Activated naive CD8-positive, alpha-beta T cell treated with anti-CD3 and anti-CD28 coated beads for 36 hours (primary cell): ENCODE measurements at places on chromosomes 7 and 10. TPM values are rescaled to one million over a fixed set of nuclear protein-coding genes. Genes with fewer than 3 reads are reported as not detected.

Gene PIK3CG
- total RNA-seq, result 28.8 TPM

GRCh38 chr7:44587843-44588711 is 6.0 kb upstream of the TMED4 start:
- H3K27ac ChIP-seq, result no peak overlapping the region
- H3K4me3 ChIP-seq, result no peak overlapping the region
- DNase-seq, result peak; percentile 36
- H3K36me3 ChIP-seq, result no peaks in the 10 kb centered on the region

DNA sequence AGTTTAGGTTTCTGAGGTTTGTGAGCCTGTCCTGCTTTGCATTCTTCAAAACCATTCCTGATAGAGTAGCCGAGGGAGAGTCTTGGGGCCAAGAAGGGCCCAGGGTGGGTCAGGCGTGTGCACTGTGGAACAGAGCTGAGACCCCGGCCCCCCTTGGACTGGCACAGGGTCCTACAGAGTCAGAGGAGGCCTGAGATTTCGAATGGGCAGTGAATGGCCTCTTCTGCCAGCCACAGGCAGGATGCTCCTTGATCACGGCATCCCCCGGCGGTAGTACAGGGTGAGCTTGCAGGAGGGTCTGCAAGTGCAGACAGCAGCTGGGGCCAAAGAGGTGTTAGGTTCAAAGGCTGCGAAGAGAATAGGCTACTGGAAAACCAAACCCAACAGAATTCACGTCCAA is 4.6 kb downstream of the TRIM56 start:
- peaks cover 34% of the 10 kb centered on the region for H3K36me3 ChIP-seq
- peaks cover 25% of the 10 kb centered on the region for H3K4me1 ChIP-seq

Gene KNDC1
- total RNA-seq, result not detected

DNA sequence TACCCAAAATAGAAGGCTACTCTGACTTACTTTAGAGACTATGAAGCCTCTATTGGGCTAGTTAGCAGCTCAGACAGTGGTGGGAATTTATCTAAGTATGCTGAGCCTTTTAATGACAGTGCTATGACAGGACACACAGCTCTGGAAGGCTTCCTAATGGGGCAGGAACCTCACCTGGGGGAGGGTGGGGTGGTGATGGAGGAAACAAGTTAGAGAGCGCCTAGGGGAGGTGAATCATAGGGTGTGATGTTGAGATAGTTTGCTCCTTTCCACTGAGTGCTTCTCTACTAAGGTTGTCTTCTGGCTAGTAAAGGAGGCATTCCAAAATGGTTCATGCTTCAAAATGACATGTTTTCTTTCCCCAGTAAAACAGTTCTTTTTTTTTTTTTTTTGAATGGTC is 42.1 kb downstream of the PPP1R9A start:
- no peaks in the 10 kb centered on the region for H3K36me3 ChIP-seq
- H3K4me1 ChIP-seq, result no peaks in the 10 kb centered on the region

DNA sequence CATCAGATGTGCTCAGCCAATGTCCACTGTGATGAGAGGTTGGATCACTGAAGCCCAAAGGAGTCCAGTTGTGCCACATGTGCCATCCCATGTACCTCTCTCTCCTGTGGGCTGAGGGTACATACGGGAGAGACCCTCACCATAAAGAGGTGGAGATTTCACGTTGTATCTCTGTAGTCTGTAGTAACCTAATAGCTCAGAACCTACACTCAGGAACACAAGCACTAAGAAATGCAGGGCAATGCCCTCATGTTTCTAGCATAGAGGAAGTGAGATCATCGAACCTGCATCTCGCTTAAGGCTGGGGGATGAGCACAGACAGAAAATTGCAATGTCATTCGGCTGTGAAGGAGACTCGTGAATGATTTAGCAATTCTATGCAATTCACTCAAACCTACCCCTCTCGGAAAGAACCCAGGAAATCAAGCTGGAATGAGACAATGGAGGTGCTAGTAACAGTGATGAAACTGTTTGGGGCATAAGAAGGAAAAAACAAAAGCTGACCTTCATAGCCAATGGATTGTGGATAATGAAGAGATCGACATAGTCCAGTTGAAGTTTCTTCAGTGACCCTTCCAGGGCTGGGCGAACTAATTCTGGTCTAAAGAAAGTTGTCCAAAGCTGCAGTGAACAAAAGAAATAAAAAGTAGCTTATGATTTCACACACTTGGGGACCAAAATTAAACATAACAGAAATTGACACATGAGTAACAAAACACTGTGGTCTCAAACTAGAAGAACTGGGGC is 80.3 kb upstream of the UCN3 start:
- no peaks in the 10 kb centered on the region for H3K36me3 ChIP-seq
- H3K27ac ChIP-seq, result peak overlapping the region; percentile 69
- H3K27me3 ChIP-seq, result no peaks in the 10 kb centered on the region

GRCh38 chr10:32244011-32244410 is 102.9 kb downstream of the EPC1 start:
- DNase-seq, result no peak
- no peak overlapping the region for H3K4me3 ChIP-seq
- H3K27ac ChIP-seq, result peak overlapping the region; percentile 79
- peaks cover 21% of the 10 kb centered on the region for H3K4me1 ChIP-seq
- H3K36me3 ChIP-seq, result no peaks in the 10 kb centered on the region
- H3K27me3 ChIP-seq, result no peaks in the 10 kb centered on the region

GRCh38 chr10:90920986-90921666 is at the start of gene ANKRD1:
TSS of gene ANKRD1 (minus strand) at chr10:90921087. CDS start at chr10:90921027, 60 bp downstream.
- H3K27ac ChIP-seq, result no peak within 1 kb of the TSS
- no peak within 1 kb of the TSS for H3K4me3 ChIP-seq
- no peaks in the 10 kb centered on the region for H3K27me3 ChIP-seq
- H3K36me3 ChIP-seq, result no peaks in the 10 kb centered on the region
- H3K4me1 ChIP-seq, result no peaks in the 10 kb centered on the region

DNA sequence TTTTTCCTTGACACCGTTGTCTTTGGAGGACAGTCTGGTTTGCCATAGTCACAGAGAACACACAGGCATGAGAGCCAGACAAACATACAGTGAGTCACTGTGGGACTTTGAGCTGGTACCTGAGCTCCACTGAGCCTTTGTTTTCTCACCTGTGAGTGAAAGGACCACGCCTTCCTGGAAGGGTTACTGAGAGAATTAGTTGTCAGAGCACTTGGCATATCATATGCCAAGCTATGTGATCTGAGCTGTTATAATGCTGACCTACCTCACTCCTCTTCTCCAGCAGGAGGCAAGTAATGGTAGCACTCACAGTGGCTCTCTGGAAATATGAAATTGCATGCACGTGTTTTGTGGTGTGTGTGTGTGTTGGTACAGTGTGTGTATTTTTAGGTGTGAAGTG is 59.7 kb downstream of the CXCL12 start:
- no peaks in the 10 kb centered on the region for H3K4me1 ChIP-seq
- H3K27ac ChIP-seq, result no peak overlapping the region
- no peak for DNase-seq
- no peaks in the 10 kb centered on the region for H3K36me3 ChIP-seq

DNA sequence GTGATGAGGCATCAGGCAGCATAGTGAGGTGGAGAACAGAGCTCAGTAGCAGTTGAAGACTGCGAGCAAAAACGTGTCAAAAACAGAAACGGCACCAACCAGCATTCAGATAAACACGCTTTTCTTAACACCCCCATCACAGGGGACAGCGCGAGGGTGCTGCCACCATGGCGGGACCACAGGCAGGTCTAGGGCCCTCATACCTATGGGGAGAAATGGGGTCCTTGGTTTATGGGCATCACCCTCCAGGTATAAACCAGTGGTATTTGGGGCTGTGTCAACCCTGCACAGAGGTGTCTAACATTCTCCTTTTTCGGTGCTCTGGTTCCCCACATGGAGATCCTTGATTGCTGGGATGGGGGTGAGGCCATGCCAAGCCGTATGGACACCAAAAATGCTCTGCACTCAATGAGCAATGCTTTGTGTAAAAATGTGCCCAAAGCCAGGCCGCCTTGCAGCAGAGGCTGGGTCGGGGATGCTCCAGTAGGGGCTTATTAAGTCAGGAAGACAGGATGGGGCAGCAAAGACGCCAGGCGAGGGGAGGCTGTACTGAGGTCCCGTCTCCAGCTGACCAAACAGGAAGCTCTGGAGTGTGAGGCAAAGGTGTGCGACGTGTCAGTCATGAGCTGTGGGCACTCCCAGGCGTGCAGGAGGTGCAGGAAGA is 191.5 kb downstream of the WDR37 start:
- H3K4me3 ChIP-seq, result no peak overlapping the region
- H3K27me3 ChIP-seq, result peaks cover 73% of the 10 kb centered on the region
- no peak overlapping the region for H3K27ac ChIP-seq
- no peak for DNase-seq
- H3K4me1 ChIP-seq, result peaks cover 3% of the 10 kb centered on the region
- H3K36me3 ChIP-seq, result no peaks in the 10 kb centered on the region

Gene CUZD1
- total RNA-seq, result 1.7 TPM
